ENCODE measurements at places on chromosomes 13 and 19.
A peak's percentile ranks its signal among the peaks of the same experiment; 100 is the strongest.

DNA sequence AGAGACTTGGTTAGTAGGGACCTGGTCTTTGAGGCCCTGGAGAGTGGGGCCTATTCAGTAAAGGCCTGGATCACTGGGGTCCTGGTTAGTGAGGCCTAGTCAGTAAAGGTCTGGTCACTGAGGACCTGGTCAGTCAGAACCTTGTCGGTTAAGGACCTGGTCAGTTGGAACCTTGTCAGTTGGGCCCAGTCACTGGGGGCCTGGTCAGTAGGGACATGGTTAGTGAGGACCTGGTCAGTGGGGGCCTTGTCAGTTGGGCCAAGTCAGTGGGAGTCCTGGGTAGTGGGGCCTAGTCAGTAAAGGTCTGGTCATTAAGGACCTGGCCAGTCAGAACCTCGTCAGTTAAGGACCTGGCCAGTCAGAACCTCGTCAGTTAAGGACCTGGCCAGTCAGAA is 43.2 kb upstream of the TPM4 start:
- no peak for DNase-seq
- no peak overlapping the region for H3K4me3 ChIP-seq
- H3K27ac ChIP-seq, result no peak overlapping the region
- no peaks in the 10 kb centered on the region for H3K4me1 ChIP-seq
- no peaks in the 10 kb centered on the region for H3K36me3 ChIP-seq
- H3K27me3 ChIP-seq, result no peaks in the 10 kb centered on the region

- no peaks in the 10 kb centered on the region for H3K4me1 ChIP-seq
- no peak overlapping the region for H3K4me3 ChIP-seq
- H3K36me3 ChIP-seq, result peaks cover 35% of the 10 kb centered on the region
- H3K27me3 ChIP-seq, result no peaks in the 10 kb centered on the region
These were observed 10.1 kb downstream of the ZNF17 start for GRCh38 chr19:57421037-57421436.

- no peak overlapping the region for H3K4me3 ChIP-seq
- no peaks in the 10 kb centered on the region for H3K36me3 ChIP-seq
- H3K27ac ChIP-seq, result no peak overlapping the region
- no peaks in the 10 kb centered on the region for H3K27me3 ChIP-seq
These were observed 534.7 kb downstream of the KLF12 start for GRCh38 chr13:73599232-73600128.

GRCh38 chr19:47854459-47854858 is 4.6 kb upstream of the TPRX2 start:
- H3K36me3 ChIP-seq, result no peaks in the 10 kb centered on the region
- DNase-seq, result no peak
- H3K4me3 ChIP-seq, result no peak overlapping the region
- H3K27me3 ChIP-seq, result no peaks in the 10 kb centered on the region
- H3K4me1 ChIP-seq, result no peaks in the 10 kb centered on the region
- no peak overlapping the region for H3K27ac ChIP-seq

DNA sequence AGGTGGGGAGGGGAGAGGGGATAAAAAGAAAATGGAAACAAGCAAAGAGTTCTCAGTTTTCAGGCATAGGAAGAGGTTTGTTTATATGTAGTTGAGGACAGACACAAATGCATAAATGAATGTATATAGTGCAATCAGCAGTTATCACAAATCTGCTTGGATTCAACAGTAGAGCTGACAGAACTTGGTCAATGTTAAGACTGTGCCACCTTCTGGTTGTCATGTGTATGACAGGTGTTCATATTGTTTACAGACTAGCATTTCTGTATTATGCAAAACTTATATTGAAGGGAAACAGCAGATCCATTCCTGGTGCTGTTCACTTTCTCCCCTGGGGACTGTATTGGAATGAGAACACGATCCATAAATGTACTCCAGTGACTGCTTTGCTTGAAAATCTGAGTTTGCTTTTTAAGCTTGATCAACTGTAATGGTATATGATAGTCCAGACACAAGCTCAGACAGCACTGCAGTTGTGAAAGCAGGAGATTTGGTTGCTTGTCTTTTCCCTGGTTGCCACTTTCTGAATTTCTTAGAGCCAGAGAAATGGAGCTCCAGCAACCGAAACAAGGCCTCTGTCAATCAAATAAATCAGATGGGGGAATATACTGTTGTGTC is 319.5 kb upstream of the OBI1 start:
- no peak overlapping the region for H3K27ac ChIP-seq
- DNase-seq, result peak; percentile 20
- no peaks in the 10 kb centered on the region for H3K36me3 ChIP-seq
- no peaks in the 10 kb centered on the region for H3K4me1 ChIP-seq

DNA sequence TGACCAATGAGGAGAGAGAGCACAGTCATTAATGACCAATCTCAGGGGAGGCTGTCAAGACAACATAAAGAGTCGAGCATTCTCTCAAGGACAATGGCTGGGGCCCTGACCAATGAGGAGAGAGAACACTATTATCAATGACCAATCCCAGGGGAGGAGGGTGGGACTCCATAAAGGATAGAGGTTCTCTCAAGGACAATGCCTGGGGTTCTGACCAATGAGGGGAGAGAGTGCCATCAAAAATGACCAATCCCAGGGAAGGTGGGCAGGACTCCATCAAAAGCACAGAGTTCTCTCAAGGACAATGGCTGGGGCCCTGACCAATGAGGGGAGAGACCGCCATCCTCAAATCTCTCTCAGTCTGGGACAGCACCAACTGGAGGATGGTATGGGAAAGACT is 3.3 kb upstream of the KLK11 start:
- H3K36me3 ChIP-seq, result no peaks in the 10 kb centered on the region
- H3K27me3 ChIP-seq, result peaks cover 9% of the 10 kb centered on the region
- DNase-seq, result no peak
- no peaks in the 10 kb centered on the region for H3K4me1 ChIP-seq
- no peak overlapping the region for H3K4me3 ChIP-seq

- H3K36me3 ChIP-seq, result no peaks in the 10 kb centered on the region
- H3K27me3 ChIP-seq, result no peaks in the 10 kb centered on the region
- DNase-seq, result no peak
- no peak overlapping the region for H3K4me3 ChIP-seq
- no peak overlapping the region for H3K27ac ChIP-seq
- peaks cover 50% of the 10 kb centered on the region for H3K4me1 ChIP-seq
These were observed 154.2 kb downstream of the TM9SF2 start for GRCh38 chr13:99655351-99656091.

GRCh38 chr19:35348911-35349611 is 1.4 kb downstream of the FFAR1 start:
- DNase-seq, result no peak
- H3K4me3 ChIP-seq, result no peak overlapping the region
- no peaks in the 10 kb centered on the region for H3K36me3 ChIP-seq
- no peak overlapping the region for H3K27ac ChIP-seq
- H3K27me3 ChIP-seq, result no peaks in the 10 kb centered on the region

- H3K27me3 ChIP-seq, result no peaks in the 10 kb centered on the region
- H3K4me1 ChIP-seq, result peaks cover 9% of the 10 kb centered on the region
- H3K36me3 ChIP-seq, result no peaks in the 10 kb centered on the region
- DNase-seq, result peak; percentile 86
These were observed at the start of gene ZNF90 for GRCh38 chr19:20077791-20078463. Gene ZNF90 (plus strand): TSS chr19:20078000. CDS start chr19:20078133, 133 bp downstream.

DNA sequence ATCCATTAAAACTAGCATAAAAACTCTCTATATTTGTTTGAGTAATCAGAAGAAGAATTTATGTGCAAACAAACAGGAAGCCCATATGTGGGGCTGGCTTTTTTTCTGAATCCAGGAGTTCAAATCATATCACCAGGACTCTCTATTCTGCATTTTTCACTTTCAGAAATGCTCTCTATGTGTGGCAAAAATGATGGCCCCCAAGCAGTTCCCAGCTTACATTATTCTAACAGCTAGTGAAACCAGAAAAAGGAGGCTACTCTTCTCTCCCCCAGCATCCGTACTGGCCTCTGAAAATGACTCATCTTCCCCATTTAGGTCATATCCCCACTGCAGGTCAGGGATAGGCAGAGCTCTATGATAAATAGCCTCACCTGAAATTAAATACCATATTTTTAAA is 20.4 kb downstream of the RBM26 start:
- H3K27me3 ChIP-seq, result no peaks in the 10 kb centered on the region
- no peak for DNase-seq
- no peaks in the 10 kb centered on the region for H3K36me3 ChIP-seq
- H3K4me1 ChIP-seq, result peaks cover 59% of the 10 kb centered on the region
- H3K27ac ChIP-seq, result no peak overlapping the region
- H3K4me3 ChIP-seq, result no peak overlapping the region

GRCh38 chr19:996051-996838 is 4.0 kb upstream of the GRIN3B start:
- peaks cover 26% of the 10 kb centered on the region for H3K4me1 ChIP-seq
- H3K36me3 ChIP-seq, result no peaks in the 10 kb centered on the region
- DNase-seq, result peak; percentile 91
- H3K4me3 ChIP-seq, result peak overlapping the region; percentile 34

GRCh38 chr19:48458016-48458415 is 2.6 kb downstream of the KCNJ14 start:
- H3K36me3 ChIP-seq, result peaks cover 9% of the 10 kb centered on the region
- H3K27me3 ChIP-seq, result no peaks in the 10 kb centered on the region
- H3K4me1 ChIP-seq, result no peaks in the 10 kb centered on the region

GRCh38 chr19:2478756-2479555 is 3.0 kb downstream of the GADD45B start:
- peak; percentile 76 for DNase-seq
- peak overlapping the region; percentile 92 for H3K4me3 ChIP-seq
- no peaks in the 10 kb centered on the region for H3K36me3 ChIP-seq
- H3K4me1 ChIP-seq, result peaks cover 15% of the 10 kb centered on the region
- peak overlapping the region; percentile 83 for H3K27ac ChIP-seq
- no peaks in the 10 kb centered on the region for H3K27me3 ChIP-seq

DNA sequence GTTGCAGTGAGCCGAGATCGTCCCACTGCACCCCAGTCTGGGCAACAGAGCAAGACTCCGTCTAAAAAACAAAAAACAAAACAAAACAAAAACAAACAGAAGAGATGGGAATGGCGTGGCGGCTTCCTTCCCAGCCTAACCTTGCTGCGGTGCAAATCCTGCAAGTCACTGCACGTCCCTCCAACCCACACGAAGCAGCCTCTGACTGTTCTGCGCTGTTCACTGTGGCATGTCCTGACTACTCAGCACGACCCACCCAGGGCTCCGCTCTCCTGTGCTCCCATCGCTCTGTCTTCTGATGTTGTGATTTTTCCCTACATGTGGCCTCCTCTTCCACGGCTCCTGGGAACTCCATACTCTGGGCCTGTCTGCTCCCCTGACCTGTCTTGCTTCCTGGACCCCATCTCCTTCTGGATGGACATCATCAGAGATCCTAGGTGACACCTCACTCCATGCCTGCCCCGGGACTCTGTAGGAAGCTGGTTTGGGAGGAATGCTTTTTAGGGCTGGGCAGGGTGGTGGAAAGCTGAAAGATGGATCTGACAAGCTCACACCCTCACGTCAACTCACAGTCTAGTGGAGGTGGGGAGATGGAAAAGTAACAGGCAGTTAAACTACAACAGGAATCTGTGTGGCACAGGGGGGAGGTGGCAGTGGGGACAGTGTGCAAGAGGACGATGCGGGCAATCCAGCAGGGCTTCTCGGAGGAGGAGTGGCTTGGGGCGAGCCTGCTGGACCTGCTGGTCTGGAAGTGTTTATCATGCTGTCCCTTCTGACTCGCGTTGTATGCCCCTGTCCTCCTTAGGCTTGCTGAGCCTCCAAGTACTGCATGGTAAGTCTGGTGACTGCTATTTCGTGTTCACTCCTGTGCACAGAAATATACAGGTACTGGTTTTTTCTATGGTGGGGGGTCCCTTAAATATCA is 18.8 kb downstream of the ZSCAN5A start:
- no peaks in the 10 kb centered on the region for H3K36me3 ChIP-seq
- H3K4me3 ChIP-seq, result no peak overlapping the region
- H3K27ac ChIP-seq, result no peak overlapping the region
- H3K4me1 ChIP-seq, result no peaks in the 10 kb centered on the region

GRCh38 chr19:925087-925525 is 729 bp upstream of the ARID3A start:
- no peak for DNase-seq
- H3K27ac ChIP-seq, result peak overlapping the region; percentile 74
- peaks cover 21% of the 10 kb centered on the region for H3K4me1 ChIP-seq
- H3K36me3 ChIP-seq, result no peaks in the 10 kb centered on the region
- H3K27me3 ChIP-seq, result no peaks in the 10 kb centered on the region
- peak overlapping the region; percentile 84 for H3K4me3 ChIP-seq

GRCh38 chr19:288911-289310 is 2.3 kb downstream of the PLPP2 start:
- no peak overlapping the region for H3K27ac ChIP-seq
- no peaks in the 10 kb centered on the region for H3K36me3 ChIP-seq
- peaks cover 13% of the 10 kb centered on the region for H3K27me3 ChIP-seq
- H3K4me1 ChIP-seq, result peaks cover 5% of the 10 kb centered on the region
- no peak for DNase-seq

DNA sequence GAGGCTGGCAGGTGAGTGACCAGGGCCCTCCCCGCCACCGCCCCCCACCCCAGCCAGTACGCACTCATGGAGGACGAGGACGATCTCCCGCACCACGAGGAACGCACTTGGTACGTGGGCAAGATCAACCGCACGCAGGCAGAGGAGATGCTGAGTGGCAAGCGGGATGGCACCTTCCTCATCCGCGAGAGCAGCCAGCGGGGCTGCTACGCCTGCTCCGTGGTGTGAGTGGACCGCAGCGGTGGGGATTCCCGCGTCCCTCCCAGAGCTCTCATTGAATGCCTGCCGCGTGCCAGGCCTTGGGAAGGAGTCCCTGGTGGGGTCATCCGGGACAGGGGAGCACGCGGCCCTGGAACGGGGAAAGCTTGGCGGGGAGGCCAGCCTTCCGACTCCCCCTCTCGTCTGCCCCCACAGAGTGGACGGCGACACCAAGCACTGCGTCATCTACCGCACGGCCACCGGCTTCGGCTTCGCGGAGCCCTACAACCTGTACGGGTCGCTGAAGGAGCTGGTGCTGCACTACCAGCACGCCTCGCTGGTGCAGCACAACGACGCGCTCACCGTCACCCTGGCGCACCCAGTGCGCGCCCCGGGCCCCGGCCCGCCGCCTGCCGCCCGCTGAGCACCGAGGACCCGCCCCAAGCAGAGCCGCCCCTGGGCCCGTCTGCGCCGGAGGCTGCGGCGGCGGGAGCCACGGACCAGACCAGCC is 4.8 kb upstream of the IFI30 start:
- no peak overlapping the region for H3K4me3 ChIP-seq
- H3K4me1 ChIP-seq, result peaks cover 5% of the 10 kb centered on the region
- no peak overlapping the region for H3K27ac ChIP-seq
- peaks cover 3% of the 10 kb centered on the region for H3K36me3 ChIP-seq
- H3K27me3 ChIP-seq, result no peaks in the 10 kb centered on the region
